GF-D8 (cell line): ENCODE measurements at places on chromosomes 12 and 14.

DNA sequence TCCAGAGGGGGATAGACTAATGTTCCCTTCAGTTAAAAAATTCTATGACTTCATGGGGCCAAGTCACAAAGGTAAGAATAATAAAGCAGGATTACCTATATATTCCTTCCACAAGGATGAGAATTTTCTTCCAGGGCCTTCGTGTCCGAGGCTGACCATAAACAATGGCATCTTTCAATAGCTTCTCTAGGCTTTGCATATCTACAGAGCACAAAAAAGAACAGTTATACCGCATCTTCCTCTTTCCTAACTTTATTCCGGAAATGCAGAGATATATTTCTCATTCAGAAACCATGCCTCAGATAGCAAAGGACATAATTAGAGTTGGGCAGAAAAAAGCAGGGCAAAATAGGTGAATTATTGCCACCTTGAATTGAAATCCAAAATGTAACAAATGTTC, 58.3 kb upstream of the ISM2 start:
- DNase-seq = no peak

DNA sequence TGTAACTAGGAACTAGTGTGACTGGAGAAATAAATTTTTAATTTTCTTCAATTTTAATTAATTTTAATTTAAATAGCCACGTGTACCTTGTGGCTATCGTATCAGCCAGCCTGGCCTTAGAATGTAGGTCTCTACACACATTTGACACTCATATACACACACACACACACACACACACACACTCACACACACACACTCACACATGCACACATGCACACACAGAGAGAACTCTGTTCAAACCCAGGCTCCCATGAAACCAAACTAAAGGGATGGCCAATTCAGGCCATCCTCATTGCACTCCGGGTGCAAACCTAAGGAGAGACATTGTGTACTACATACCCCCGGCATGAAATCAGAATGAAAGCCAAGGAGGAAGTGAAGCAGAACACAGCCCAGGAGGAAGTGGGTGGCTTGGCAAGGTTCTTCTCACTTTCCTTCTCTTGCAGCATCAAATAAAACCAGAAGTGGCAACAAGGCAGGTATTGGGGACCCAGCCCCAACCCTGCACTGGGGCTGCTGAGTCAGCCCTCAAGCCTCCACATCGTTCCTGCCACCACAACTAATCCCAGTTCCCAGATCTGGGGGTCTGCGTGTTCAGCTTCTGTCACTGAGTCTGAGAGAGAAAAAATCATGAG, 26.2 kb upstream of the CHPT1 start:
- DNase-seq = peak; percentile 86

GRCh38 chr12:91880528-91880927, 265.1 kb downstream of the BTG1 start:
- DNase-seq = no peak

DNA sequence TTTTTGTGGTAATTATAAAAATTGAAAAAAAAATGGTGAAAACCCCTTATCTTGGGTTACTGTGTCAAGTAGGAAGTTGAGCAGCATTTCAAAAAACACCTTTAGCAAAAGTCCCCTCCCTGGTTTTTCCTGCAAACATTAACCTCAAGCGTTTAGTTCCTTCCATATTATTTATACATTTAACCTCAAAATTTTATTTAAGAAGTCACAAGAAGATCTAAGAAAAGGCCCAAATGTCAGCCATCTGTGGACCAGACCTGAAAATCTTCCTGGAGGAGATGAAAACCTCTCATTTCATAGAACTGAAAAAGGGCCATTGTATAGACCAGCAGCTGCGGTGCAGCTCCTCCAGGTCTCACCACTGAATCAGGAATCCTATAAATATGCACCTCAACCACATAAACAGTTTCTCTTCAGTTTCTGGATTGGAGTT, 40.4 kb upstream of the BTG1 start:
- DNase-seq = no peak

GRCh38 chr14:21987937-21988336, 314.3 kb upstream of the OR4E1 start:
- no peak for DNase-seq

- DNase-seq = no peak
Measured at GRCh38 chr12:65535946-65536345, 257.5 kb downstream of the MSRB3 start.

DNA sequence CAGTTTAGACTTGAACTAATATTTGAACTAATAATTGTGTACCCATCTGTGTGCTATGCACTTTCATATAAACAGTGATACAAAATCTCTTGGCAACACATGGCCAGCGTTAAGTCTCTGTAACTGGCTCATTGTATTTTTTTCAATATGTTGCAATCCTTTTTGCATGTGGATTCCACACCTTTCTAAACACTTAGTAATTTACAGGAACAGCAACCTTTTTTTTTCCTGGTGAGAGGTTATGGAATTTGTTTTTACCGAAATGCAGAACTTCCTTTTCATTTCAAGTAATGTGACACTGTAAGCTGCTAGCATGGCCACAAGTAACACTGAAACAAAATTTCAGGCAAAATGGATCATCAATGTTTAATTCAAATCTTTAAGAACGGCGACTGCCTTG, 45.4 kb upstream of the EPS8 start:
- no peak for DNase-seq

DNA sequence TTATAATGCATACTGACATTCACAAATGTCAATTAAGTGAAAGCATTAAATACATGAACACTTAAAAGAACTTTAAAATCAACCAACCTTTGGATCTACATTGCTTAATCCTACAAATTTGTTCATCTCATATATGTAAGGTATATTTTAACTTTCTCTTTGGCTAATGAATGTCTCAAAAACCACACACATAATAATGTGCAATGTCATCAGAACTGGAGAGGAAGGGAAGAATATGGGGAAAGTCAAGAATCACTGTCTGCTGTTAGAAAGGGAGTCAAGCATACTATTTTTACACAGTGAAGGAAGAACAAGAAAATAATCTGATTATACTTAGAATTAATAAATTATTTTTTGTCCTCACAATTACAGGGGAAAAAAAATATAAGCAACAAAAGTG, 4.9 kb downstream of the GMFB start:
- no peak for DNase-seq

GRCh38 chr14:89060191-89060590, 235.7 kb downstream of the TTC8 start:
- DNase-seq = no peak

DNA sequence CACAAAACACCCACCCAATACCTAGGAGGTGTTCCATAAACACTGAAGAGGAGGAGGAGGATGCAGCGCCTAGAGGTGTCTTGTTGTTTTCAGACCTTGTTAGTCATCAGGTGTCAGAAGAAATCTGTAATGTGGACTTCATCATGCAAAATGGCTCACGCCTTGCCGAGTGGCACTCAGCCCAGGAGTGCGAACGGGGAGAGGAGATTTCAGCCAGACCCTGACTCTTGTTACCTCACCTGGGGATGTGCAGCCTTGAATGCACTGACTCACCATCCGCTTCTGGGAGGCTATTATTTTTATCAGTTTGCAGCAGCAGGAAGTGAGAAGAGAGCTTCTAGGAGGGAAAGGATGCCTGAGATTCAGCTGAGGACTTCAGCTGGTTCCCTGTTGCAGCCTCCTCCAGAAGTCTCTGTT, 48.2 kb upstream of the PLXNC1 start:
- peak; percentile 7 for DNase-seq

DNA sequence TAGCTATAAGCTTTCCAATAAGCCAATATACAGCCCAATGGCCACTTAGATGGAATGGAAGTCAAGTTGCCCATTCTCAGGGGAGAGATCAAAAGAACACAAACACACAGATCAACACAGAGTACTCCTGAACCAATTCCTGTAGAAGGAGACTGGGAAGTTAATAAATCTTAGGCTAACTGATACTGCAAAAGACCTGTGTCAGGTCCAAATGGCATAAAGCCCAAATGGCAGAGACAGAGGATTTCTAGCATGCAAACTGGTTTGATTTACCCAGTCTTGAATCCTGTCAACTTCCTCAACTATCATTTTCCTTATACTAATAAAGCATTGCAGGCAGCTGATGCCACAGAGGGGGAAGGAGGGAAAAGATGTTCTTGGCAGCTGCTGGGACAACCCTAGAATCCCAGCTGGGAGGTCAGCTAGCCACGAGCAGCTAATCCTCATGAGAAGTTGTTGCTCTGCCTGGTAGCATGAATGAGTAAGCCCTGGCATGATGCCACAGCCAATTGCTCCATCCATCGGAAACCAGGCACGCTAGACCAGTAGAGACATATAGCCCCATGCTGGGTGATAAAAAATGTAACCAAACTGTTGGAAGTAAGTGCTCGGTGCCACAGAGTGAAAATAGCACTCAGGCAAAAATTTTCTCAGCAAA, 26.2 kb downstream of the ANG start:
- DNase-seq = no peak
